Activated naive CD8-positive, alpha-beta T cell treated with anti-CD3 and anti-CD28 coated beads, Interleukin-2, amount 50 U/mL, for 16 hours (primary cell): ENCODE measurements at places on chromosomes 4 and X.

DNA sequence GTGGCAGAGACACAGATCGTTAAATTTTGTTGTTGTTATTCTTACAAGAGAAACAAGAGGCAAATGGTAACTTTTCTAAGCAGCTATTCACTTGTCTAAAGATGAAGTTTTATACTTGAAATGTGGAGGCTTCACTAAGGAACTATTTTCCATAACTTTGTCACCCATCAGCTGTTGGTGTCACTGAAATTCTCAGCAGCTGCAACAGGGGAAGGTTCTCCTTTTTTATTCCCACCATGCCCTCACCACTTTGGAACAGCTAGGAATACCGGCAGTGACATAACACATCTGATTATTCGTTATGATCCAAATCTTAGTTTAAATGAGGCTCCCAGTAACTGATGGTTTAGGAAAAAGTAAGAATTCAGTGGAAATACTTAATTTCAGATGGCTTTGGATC lies 147.0 kb upstream of the LEF1 start:
- DNase-seq = no peak

- no peak for DNase-seq
Measured at GRCh38 chr4:153573221-153573620, 107.1 kb downstream of the TMEM131L start.

GRCh38 chr4:3411676-3412075 lies 30.1 kb upstream of the HGFAC start:
- DNase-seq = no peak

DNA sequence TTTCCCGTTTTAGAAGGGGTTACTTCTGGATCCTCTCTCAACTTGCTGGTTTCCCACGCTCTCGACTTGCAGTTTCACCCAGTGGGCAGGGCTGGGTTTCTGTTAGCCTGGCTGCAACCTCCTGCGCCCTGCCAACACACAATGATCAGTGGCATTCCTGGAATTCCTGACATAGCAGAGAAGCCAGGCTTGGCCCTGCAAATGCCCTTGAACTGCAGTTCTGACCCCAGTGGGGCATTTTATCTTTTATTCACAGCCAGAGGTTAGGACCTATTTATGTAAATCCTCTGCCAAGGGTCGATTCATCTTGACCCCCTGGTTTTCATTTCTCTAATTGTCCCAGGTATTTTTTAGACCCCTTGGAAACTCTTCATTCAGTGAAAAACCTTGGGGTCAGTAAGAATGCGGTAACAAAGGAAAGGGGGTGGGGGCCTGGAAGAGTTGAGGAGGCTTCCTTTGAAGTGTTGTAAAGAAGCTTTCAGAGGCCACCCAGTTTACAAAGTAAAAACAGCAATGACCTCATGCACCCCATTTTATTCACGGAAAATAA lies 217.6 kb downstream of the ZNF674 start:
- DNase-seq = no peak

GRCh38 chr4:56301181-56301996 lies 85.9 kb downstream of the AASDH start:
- peak; percentile 22 for DNase-seq

DNA sequence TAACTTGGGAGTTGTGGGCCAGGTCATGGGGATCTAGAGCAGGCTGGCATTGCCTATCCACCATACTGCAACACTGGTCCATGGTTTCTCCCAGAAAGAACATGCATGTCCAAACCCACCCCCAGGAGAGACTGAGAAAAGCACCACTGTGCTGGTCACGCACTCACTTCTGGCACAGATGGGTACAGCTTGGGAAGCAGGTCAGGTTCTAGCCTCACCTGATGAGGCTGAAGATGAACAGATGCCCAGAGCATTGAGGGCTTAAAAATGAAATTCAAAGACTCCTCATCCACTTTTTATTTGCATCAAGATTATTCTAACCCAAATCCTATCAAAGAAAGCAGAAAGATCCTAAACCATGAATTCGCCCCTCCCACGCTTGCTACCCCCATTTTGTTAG lies 125.9 kb upstream of the RAI2 start:
- DNase-seq = no peak

DNA sequence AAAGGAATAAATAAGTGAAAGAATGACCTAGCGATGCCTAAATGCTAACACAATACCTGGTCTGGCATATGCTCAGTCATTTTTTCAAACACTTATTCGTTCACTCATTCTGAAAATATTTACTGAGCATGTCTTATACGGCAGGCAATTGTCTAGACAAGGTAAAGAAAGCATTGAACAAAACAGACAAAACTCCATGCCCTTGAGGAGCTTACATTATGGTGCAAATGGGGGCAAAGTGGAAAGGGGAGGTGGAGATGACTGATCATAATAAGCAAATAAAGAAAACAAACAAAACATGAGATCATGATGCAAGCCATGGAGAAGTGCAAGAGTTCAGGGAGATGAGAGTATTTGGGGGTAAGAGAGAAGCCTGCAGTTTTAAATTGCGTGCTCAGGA lies 334.6 kb upstream of the PPARGC1A start:
- no peak for DNase-seq

DNA sequence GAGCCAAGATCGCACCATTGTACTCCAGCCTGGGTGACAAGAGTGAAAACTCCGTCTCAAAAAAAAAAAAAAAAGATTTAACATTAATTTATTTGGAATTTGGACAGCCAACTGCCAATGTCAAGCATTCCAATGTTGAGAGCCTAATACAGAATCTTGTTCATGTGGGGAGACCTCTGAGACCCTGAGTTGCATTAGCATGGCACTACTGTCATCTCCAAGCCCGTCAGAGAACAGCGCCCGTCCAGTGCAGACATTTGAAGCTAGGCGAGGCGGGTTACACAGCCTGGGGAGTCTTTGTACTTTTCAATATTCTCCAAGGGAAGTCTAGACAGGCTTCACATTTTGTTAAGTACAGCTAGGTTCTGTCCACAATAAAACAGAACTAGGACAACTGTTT lies 126.7 kb downstream of the CHRNA9 start:
- no peak for DNase-seq

- DNase-seq = no peak
Measured at GRCh38 chrX:119757979-119758730, at the start of gene SOWAHD. TSS of gene SOWAHD (plus strand) at chrX:119758588. CDS start at chrX:119758668, 80 bp downstream.

DNA sequence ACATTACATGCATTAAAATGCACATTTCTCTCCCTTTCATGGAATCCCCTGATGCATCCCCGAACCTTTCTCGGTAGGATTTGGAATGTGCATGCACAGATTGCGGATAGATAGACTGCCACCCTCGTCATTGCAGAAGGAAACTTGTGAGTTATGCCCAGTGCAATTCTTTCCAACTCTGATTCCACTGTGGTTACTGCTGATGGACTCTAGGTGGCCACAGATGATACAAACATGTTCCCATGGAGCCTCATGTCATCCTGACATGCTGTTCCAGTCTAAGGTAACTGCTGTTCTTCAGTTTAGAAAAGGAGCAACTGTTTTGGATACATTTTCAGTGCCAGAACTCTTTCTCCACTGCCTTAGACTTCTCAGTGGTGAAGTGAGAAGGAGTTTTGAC lies 9.1 kb upstream of the VCX3B start:
- DNase-seq = no peak

GRCh38 chr4:6516762-6517161 lies 44.3 kb upstream of the PPP2R2C start:
- no peak for DNase-seq

DNA sequence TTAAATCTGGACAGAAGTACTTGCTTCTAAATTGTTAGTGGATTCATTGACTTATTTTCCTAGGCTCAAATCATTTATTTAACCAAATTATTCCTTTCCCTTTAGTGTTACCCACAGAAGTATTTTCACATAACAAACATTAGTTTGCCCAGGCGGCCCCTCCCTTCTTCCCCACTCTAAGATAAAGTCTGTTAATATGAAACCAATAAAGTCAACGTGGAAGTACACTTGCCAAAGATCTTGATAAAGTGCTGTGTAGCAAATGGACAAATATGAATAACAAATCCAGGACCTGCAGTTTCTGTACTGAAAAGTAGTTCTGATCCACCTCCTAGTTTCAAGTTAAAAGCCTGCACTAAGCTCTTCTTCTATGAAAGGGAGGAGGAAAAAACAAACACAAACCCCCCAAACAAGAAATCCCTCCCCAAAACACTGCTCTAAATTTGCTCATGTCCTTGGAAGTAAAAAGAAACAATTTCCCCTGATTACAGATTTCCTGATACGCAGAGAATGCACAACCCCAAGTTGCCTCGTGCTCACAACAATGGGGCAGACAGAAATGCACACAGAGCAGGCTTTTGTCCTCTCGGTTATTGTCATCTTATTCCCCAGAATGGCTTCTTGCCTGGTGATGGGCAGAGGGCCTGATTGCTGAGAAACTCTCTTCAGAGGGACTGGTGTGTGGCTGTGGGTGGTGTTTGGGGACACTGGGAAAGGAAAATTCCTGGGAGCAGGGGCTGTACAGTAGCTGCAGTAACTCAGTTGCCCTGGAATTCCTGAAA lies 23.2 kb downstream of the TMSB4X start:
- DNase-seq = no peak

DNA sequence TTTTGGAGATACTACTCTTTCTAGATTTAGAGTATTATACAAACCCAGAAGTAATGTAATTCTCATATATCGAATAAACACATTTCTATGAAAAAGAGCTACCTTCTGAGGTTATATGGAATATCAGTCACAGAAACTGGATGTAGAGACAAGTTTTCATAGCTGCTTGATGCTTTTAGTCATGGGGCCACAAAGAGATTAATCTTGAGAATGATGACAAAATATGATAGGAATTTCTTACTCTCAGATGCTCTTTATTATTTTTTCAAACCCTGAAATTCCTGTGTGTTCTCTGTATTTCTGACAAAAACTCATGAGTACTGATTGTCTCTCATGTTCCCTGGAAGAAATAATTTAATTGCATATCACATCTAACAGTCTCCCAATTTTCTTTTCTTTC lies 662.5 kb downstream of the RAPGEF2 start:
- no peak for DNase-seq

DNA sequence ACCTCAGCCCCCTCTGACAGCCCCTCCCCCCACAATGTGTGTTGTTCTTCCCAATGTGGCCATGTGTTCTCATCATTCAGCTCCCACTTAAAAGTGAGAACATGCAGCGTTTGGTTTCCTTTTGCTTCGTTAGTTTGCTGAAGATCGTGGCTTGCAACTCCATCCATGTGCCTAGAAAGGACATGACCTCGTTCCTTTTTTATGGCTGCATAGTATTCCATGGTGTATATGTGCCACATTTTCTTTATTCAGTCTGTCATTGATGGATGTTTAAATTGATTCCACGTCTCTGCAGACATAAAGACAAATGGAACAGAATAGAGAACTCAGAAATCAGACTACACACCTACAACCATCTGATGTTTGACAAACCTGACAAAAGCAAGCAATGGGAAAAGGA lies 46.0 kb downstream of the ARX start:
- no peak for DNase-seq

DNA sequence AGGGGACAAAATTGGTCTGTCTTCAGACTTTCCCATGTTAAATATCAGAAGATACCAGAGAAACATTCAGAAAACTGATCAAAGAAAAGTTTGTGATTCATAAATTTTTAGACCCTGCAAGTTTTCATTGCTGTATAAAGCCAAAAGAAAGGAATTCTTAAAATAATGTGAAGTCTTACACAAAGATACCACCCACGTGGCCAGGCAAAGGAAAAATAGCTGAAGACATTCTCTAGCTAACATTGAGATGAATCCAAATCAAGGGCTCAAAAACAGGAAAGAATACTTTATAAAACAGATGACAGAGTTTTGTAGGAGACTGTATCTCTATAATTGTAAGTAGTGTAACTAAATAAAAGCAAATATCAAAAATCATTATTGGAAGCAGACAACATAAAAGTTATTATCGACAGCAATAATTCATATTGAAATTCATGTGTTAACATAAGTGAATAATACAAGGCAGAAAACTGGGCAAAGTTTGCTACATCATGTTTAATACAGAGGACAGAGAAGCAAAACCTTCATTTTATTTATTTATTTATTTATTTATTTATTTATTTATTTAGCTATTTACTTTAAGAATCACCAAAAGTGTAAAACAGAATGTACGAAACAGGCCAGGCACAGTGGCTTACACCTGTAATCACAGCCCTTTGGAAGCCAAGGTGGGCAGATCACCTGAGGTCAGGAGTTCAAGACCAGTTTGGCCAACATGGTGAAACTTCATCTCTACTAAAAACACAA lies 204.6 kb upstream of the SLIT2 start:
- DNase-seq = no peak
